ENCODE measurements at places on chromosomes 1 and 21. TPM values are rescaled to one million over a fixed set of nuclear protein-coding genes. Genes with fewer than 3 reads are reported as not detected.

DNA sequence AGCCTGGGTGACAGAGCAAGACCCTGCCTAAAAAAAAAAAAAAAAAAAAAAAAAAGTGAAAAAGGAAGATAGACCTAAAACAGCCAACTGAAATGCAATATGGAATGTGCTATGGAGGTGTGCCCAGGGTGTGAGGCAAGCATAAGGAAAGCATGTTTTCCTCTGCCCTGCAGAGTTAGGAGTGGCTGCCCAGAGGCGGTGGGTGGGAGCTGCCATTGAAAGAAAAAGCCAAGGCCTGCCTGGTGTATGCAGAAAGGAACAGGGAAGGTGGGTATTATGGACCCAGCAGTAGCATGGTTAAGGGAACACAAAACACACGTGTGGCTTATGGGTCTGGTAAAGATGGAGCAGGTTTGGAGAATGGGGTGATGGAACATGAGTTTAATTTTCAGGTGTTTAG, 8.9 kb downstream of the CD244 start:
- no peak for DNase-seq

DNA sequence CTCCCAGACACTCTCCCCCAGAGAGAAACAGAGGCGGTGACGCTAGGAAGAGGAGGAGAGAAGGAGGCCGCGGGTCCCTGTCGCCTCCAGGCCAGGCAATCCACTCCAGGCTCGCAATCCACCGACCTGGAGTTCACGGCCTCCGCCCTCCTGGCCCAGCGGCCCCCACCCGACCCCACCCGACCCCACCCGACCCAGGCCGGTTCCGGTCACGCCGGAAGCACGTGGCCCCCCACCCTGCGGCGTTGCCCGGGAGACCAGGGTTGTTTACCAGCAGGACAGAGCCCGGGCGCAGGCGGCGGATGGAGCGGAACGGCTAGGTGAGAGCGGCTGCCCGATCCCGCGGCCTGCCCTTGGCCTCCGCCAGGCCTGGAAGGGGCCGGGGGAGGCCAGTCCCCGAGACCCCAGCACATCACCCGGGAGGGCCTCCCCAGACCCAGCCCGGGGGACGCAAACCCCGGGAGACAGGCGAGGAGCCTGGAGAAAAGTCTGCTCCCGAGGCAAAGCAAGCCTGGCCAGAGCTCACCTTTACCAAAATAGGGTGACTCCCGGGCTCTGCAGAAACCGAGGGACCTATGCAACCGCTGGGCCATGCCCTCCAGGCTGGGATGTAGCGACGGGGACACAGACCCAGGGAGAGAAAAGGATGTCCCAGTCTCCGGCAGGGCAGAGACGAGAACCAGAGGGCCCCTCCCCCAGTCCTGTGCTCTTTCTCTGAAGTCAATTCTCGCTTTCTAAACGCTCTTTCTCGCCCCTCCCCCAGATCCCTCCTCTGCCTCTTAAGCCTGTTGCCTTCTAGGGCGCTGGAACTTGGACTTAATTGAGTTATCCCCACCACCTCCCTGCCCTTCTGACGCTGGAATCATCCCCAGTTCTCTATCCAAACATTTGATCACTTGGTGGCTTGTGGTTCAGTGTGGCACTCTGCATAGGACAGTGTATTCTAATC, at the start of the genes PLA2G2C and UBXN10:
TSS of gene PLA2G2C (minus strand) at position 685 of the 949 bp plus-strand sequence. CDS start 9,155 bp downstream, outside the sequence.
TSS of gene UBXN10 (plus strand) at position 263 of the 949 bp plus-strand sequence. CDS start 4,466 bp downstream, outside the sequence.
- DNase-seq, result no peak

DNA sequence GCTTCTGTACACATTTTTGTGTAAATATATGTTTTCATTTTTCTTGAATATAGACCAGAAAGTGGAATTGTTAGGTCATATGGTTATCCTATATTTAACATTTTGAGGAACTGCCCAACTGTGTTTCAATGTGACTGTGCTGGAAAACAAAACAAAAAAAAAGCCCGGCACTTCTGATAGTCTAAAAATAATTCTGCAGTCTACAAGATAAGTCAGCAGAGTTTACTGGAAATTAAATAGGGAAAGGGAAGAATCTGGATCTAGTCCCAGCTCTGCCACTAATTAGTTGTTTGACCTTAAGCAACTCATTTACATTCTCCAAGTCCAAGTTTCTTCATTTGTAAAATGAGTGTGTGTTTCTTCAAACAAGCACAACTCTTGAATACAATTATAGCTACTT, 869.1 kb upstream of the B3GALT2 start:
- no peak for DNase-seq

GRCh38 chr1:54996869-54997710, 1.6 kb upstream of the BSND start:
- DNase-seq, result no peak

GRCh38 chr1:241579434-241579833, 47.3 kb downstream of the KMO start:
- DNase-seq, result no peak

- no peak for DNase-seq
These were observed 2.8 kb downstream of the TNFRSF1B start for GRCh38 chr1:12169442-12170135.

RBP7 gene
- total RNA-seq, result not detected

GPR37L1 gene
- total RNA-seq, result not detected

GREM2 gene
- total RNA-seq, result not detected

All from pulmonary artery endothelial cell (primary cell).